ENCODE measurements at places on chromosomes 7 and 10.

- peak; percentile 44 for DNase-seq
Measured at GRCh38 chr7:147579148-147579547, 1011.4 kb upstream of the C7orf33 start.

GRCh38 chr7:22762866-22763265, 35.9 kb downstream of the IL6 start:
- DNase-seq = no peak

DNA sequence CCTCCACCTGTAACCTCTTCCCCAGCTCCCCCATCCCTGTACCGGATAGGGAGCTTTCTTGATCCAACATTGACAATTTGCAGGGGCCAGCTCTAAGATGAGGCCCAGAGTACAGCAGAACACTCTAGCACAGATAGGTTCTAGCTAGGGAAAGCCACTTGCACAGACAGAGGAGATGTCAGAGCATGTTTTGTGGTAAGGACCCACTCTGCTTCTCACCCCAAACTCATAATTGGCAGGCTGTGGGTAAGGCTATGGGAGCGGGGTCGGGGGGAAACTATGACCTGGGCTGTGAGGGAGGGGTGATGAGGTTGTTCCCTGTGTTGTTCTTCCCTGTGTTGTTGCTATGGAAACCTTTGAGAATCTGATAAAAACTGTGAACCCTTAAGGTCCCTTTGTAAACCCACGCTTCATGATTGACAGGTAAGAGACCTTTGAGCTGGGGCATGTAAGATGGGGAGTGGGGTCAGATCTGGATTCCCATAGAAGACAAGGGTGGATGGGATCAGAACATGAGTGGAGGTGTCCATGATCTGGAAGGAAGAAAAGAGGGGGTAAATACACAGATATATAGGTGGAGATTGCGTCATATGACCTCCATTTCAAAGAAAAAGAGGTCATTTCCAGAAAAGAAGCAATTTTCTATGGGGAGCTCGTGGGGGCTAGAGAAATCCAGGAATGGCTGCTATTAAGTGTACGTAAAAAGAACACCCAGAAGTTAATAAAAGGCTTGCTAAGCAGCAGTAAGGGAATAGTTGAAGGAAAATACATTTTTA, 4.0 kb downstream of the CALD1 start:
- DNase-seq = no peak

GRCh38 chr7:158508802-158509385, 78.7 kb downstream of the PTPRN2 start:
- DNase-seq = peak; percentile 35

DNA sequence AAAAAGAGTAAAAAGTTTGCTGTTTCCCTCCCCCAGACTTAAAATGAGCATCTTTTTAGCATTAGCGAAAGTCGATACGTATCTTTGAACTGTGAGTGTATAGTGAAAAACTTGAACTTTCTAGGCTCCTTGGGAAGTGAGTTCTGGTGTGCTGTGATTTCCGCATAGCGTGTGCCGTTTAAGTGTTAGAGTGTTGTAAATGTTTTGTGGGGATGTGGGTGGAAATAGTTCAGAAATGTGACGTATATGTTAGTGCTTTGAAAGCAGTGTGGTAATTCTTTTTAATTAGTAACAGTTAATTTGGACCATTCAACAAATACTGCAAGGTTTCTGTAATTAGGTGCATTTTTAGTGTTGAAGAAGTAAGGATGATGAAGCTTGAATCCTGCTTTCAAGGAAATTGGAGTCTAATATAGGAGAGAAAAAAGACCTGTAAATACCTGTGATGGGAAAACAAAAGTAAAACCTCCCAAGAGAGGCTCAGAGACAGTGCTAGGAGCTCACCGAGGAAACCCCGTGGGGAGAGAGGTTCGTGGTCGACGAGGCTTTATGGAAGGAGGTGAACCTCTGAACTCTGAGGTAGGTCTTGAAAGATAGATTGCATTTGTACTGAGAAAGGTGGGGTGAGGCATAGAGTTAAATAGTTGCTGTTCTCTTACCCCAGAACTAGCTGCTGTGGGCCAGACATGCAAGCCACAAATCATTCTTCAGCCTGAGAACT, 40.8 kb downstream of the RBM33 start:
- DNase-seq = no peak

DNA sequence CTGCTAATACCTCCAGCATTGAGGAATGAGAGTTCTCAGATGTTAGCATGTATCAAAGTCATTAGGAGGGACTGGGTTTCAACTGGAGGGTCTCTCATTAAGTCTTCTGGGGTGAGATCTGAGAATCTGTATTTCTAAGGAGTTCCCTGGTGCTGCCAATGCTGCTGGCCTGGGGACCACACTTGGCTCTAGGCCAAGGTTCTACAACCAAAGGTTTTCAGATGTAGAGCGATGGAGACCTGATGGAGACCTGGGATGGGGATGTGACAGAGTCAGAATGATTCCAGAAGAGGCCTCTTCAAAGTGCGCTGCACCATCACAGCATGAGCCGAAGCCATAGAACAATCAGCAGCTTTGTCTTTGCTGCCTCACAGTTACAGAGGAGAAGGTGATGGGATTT, 27.2 kb downstream of the ST8SIA6 start:
- no peak for DNase-seq

DNA sequence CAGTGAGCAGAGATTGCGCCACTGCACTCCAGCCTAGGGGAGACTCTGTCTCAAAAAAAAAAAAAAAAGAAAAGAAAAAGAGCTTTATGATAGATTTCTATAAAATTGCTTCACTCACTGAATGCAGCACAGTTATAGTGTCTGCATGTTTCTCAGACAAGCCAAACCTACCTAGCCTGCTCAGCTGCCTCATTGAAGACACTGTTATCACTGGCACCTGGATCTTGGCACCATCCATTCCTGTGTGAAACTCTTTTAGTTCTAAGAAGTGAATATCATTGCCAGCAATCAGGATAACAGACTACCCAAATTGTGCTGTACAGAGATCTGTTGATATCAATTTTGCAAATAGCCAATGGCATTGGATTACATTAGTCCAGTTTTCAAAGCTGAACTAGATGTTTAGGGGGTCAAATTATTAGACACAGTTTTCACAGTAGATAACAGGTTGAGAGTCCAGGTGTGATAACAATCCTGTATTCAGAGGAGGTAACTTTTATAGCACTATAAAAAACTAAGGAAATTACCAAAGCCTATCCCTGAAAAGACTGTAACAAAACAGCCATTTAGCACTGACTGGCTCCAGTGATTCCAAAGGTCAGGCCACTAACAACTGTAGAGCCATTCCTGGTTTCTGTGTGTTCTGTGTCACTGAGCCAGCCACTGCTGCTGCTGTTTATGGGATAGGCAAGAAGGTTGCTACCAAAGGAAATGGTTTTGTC, 17.1 kb downstream of the PDSS1 start:
- DNase-seq = no peak

DNA sequence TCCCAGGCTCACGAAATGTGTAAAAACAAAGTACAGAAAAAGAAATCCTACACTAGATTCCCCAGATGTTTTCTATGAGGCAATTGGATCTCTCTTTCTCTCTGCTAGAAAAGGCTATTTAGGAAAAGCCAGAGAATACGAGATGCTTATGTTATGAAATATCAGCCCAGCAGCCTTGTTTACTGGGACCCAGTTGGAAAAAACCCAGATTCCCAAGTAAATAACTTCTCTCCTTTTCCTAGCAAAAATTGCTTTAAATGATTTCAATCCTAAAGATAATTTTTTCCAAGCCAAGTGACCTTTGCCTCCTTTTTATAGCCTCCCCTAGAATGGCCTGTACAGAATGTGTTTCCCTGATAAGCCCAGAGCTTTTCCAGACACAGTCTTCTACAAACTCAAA, 199.3 kb downstream of the PLXNA4 start:
- DNase-seq = no peak

- DNase-seq = no peak
Measured at GRCh38 chr7:71096351-71096750, 35.6 kb upstream of the GALNT17 start.

DNA sequence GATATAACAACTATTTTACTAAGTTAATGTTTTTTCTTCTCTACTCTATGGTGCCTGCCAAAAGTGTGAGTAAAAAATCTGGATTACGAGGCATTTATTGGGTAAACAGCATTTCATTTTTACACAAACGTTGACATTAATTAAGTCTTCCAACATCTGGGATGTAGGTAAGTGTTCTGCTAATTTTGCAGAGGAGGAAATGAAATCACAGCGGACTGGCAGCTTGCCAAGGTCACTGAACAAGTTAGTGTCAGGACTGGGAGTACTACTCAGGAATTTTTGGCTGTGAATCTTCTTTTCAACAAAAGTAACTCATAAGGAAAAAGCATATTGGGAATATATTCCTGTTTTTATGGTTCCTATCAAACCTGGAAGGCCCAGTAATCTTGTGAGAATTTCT, 612.1 kb upstream of the FZD8 start:
- DNase-seq = no peak

GRCh38 chr7:144437370-144438191, 34.1 kb upstream of the NOBOX start:
- peak; percentile 62 for DNase-seq

- no peak for DNase-seq
Measured at GRCh38 chr7:135959646-135960363, 17.4 kb downstream of the MTPN start.

DNA sequence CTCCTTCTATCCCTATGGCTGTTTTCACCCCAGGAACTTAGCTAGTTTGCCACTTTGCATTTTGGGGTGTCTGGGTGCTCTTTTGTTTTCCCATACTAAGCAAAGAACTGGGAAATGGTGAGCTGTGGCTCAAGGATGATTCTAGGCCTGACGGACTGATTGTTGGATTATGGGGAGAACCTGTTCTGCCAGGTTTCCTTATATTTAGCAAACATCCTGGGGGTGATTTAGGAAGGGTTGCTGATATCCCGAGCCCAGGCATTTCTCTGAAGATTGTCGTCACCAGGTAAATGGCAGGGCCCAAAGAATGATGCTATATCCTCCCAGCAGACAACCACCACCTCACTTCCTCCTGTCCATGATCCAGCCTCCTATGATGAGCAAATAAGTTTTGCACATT, 72.1 kb upstream of the GRB10 start:
- no peak for DNase-seq

DNA sequence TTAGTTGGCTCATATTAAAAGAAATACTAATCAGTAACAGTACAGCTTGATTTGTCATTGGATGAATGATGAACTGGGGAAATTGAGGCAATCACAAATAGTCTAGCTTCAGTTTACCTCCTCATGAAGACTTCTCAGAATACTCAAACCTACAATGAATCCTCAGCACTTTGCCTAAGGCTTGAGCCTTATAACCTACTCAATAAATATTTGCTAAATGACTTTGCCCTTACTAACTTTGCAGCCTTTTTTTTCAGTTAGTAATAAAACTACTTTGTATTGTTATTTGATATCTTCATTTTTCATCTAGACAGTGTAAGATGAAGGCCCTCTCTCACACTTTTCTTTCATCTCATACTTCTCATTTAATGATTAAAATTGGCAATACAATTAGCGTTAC, 1162.5 kb upstream of the C7orf33 start:
- DNase-seq = no peak

DNA sequence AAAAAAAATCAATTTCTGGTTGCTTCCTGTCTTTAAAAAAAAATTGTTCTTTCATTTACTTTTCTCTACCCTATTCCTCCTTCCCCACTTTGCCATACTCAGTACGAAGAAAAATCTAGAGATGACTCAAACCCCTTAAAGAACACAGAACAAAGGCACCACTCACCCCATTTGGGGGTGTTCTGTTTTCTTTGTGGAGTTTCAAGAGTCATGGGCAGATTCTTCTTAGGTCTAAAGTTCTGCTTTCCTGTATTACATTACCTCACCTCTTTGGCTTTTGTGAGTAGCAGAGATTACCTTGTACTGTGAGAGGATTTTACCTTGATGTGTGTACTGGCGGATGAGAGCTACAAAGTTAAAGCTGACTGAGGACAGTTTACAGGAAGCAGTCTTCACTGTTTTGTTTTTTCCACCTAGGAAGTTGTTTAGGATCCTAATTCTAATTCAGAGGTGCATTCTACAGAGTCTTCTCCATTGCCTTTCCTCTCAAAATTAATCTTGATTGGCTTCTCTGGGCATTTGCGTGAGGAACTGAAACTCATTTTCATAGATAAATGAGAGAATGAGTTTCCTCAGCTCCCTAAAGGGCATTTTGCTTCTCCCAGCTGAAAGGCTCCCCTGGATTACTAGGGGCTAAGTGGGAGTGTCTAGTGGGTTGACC, 20.7 kb downstream of the AVL9 start:
- DNase-seq = no peak

GRCh38 chr10:43090188-43090587, 13.3 kb downstream of the RET start:
- no peak for DNase-seq

- no peak for DNase-seq
Measured at GRCh38 chr10:127736222-127736914, 617 bp upstream of the FOXI2 start.

- no peak for DNase-seq
Measured at GRCh38 chr10:124075231-124075955, 18.0 kb downstream of the CHST15 start.

- no peak for DNase-seq
Measured at GRCh38 chr7:133452577-133452976, 199.7 kb downstream of the EXOC4 start.

DNA sequence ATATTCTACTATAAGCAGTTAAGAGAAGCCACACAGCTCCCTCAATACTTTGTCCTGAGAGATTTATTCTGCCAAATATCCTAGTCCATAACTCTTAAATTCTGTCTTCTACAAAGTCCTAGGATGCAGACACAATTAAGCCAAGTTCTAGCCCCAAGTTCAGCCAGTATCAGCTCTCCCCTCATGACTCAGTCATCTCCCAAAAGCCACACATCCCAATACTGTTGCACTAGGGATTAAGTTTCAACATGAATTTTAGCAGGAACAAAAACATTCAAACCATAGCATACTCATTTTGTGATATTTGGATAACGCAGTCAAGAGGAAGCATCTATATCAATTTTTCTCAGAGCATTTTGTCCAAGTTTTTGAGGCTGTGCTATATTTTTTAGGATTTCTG, 277.4 kb downstream of the FZD1 start:
- DNase-seq = no peak
